ENCODE measurements at places on chromosomes 16 and 17.

DNA sequence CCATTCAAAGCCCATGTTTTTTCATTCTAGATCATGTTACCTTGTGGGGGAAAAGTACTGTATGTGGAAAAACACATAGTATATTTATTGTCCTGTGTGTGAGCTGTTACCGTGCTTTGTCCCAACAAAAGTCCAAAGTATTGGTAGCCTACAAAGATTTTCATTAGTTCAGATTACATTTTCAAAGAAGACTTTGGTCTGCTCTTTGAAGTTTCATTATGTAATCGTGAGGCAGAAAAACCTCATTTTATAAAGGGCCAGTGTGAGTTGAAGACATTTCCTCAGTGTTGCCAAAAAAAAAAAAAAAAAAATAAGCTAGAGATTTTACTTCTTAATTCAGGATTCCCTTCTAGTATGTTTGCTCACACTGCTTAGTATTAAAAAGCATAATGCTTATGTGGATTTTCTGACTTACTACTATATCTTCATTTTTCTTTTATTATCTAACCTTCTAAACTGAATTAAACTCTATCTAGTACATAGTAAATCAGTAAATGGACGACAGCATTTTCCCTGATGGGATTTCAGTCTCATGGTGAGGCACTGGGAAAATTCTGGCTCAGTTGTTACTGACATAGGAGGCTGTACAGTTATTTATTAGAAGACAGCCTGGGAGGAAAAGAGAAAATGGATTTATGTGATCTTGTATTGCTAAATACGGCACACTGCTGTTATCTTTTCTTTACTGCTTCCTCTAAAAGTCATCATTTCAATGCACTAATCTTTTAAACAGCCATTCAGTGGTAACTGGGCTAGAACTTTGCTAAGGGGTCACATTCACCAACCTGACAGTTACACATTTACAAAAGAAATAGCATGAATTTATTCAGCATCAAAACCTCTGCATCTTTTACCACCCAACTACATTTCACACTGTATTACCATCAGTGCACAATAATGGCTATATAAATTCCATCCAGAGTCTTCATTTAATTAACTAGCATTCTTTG is 100.6 kb downstream of the STXBP4 start:
- DNase-seq, result no peak

DNA sequence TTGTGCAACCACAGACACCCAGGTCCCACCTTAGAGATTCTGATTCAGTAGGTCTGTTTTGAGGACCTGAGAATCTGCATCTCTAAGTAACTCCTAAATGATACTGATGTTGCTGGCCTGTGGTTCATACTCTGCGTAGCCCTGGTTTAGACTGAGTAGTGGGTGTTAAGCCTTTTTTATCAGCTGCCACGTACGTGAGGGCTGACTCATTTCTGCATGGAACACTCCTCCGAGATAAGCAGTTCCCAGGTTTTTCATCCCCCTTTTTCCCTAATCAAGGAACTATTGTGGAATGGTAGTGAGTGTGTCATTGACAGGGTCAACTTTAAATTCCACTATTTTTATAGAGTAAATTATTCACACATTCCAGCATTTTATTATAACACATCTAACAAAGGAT is 26.1 kb downstream of the CDRT4 start:
- no peak for DNase-seq

DNA sequence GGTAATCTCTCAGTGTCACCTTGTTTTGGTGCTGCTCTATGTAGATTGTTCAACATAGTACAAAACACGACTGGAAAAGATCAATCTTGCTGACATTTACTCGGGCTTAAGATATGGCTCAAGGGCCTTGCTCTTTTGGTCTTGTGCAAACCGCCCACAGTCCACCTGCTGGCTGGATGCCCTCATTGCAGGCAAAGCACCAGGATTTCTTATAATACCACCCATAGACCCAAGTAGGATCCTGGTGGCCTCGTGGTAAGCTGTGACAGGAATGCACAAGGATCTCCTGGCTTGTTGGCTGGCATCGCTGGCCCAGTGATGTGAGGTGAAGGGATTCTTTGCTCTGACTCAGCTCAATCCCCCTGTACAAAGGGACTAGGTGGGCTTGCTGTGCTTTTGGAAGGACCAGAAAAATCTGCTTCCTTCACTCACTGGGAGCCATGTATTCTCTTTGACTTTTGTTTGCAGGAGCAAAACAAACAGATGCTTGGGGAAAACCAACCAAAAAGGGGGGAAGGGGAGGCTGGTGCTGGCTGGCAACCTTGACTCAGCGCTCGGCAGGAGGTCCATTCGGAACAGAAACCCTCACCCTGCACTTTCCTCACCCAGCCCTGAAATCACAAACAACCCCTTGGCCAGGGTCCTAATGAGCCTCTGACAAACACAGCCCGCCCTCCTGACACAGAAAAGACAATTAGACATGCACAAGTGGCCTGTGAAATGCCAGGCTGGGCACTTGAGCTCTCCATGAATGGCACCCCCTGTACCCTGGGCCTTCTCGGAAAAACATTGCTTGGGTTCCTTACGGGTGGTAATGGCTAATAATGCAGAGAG is 36.6 kb upstream of the MED9 start:
- peak; percentile 31 for DNase-seq

DNA sequence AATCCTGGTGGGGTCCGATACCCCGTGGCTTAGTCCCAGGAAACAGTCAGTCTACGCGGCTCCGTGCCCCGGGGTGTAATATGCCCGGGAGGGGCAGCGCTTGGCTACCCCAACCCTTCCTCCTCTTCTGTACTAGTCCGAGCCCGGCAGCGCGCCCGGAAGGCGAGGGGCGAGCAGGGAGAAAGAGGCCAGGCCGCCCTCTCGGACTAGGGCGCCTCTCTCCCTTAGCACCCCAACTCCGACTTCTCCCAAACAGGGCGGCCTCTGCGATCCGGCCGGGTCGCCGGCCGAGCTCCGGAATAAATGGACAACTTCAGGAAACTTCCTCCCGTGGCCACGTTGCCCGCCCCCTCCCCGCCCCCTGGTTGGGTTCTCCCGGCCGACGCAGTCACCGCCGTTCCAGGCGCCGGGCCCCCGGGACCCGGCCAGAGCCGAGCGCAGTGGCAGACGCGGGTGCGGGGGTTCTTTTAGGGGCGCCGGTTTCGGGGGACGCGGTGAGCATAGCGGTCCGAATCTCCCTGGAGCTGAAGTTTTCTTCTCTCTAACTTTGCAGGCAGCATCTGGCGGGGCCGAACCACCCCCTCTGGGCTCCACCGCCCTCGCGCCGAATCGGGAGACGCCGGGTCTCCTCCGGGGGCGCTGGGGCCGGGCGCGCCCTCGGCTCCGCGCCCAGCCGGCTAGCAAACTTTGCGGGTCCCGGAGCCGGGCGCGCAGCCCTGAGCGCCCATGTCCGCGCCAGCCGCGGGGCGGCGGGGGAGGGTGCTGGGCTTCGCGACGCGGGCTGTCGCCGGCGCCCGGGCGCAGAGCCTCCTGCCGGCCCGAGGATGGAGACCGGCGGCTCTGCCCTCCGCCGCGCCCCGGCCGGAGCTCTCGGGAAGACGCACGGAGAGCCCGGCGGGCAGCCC is at the start of gene SDK2:
Gene SDK2 (minus strand): TSS at position 301 of the 905 bp plus-strand sequence. CDS start 357 bp downstream, outside the sequence.
- no peak for DNase-seq

- no peak for DNase-seq
These were observed 12.7 kb downstream of the MSI2 start for GRCh38 chr17:57269052-57269451.

- peak; percentile 85 for DNase-seq
These were observed 93.8 kb upstream of the PLEKHM1 start for GRCh38 chr17:45584092-45585036.

GRCh38 chr17:50662632-50663225 is 28.0 kb downstream of the ABCC3 start:
- no peak for DNase-seq

DNA sequence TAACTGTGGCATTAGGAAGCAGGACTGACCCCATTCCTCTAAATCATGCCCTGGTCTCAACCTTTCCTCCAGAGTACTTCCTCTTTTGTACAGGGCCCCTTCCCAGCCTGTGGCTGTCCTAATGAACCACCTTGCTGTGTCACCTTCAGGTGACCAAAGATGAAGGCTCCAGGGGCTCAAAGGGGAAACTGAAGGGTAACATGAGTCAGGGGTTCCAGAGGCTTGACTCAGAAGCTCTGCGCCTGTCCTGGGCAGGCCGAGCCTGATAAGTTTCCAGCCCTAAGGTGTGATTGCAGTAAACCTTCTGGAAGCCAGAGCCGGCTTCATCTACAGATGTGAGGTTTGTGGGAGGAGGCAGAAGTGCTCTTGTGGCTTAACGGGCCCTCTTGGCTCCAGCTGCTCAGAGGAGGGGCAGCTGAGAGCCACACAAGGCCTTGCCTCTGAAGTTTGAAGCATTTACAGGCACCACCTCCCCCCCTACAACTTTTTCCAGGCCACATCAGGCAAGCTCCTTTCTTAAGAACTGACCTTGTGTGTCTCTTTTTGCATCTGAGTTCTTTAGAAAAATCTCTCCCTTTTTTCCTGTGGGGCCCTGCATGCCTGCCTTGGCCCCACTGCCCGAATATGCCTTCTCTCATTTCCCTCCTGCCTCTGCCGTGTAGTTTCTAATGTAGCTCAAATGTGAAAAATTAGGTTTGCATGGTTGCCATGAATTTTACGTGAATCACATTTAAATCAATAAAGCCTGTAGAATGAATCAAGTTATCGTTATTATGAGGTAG is 149.9 kb downstream of the CLEC16A start:
- DNase-seq, result no peak

DNA sequence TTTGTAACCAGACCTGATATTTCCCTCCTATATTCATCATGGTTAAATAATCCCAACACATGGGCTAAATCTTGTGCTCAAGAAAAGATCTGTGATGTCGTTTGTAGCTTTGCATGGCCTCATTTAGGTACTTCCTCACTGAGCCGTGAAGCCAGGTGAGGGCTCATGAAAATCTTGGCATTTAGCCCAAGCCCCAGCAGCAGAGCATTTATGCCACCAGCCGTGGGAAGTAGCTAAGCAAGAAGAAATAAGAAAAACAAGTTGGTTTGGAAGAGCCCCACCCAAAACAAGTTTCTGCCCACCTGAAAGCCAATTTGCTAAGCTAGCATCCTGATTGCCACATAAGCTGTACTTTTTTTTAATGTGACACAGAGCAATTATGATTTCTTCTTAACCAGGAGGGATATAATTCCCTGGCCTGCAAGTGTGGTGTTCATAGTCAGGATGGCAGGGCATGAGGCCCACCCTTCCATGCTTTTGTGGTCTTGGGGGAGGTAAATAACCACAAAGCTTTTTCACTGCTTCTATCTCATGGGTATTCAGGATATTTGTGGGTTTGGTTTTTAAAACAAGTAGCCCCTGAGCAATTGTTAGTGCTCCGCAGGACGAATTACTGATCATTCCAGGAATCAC is 10.5 kb downstream of the TMIGD1 start:
- no peak for DNase-seq

GRCh38 chr17:36856222-36856621 is 81.1 kb upstream of the LHX1 start:
- no peak for DNase-seq

- no peak for DNase-seq
These were observed 593 bp downstream of the GFER start for GRCh38 chr16:1984347-1985225.

GRCh38 chr16:24571096-24571495 is 31.7 kb downstream of the RBBP6 start:
- DNase-seq, result no peak

- DNase-seq, result peak; percentile 34
These were observed at the start of gene ABCA8 for GRCh38 chr17:68955181-68955841. TSS of gene ABCA8 (minus strand) at chr17:68955392. CDS start at chr17:68942034, 13,358 bp downstream.

- DNase-seq, result peak; percentile 55
These were observed 1.1 kb upstream of the AKTIP start for GRCh38 chr16:53503991-53504663.

GRCh38 chr16:52123061-52123839 is 423.7 kb downstream of the TOX3 start:
- DNase-seq, result no peak

- DNase-seq, result no peak
These were observed 5.6 kb downstream of the NOG start for GRCh38 chr17:56599088-56599487.

GRCh38 chr16:83728492-83728891 is 79.3 kb upstream of the HSBP1 start:
- DNase-seq, result no peak

DNA sequence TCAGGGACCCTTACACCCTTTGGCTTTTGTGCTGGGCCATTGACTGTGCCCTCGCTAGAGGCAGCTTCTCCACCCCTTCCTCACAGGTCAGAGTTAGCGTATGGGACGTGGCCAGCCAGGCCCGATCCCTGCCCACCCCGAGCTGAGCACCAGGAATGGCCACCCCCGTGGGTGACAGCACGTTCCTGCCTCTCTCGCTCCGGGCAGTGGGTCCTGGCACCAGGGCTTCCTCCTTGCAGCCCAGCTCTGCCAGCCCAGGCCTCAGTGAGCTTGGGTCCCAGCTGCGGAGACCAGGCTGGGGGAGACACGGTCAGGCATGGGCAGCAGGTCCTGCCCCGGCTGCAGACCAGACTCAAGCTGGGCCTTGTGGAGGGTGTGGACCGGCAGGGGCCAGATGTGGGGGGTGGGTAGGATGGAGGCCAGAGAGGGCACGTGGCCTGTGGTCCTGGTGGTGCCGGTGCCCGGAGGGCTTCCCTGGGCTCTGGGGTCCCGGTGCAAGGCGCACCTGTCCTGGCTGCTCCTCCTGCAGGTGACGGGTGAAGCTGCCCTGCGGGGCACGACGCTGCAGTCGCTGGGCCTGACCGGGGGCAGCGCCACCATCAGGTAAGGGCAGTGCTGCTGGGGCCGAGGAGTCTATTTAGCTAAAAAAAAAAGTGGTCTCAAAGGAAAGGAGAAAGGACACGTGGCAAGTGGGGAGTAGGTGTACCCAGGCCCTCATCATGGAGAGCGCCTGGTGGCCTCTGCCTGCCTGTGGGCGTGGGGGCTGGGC is 18.2 kb downstream of the ASPSCR1 start:
- no peak for DNase-seq

DNA sequence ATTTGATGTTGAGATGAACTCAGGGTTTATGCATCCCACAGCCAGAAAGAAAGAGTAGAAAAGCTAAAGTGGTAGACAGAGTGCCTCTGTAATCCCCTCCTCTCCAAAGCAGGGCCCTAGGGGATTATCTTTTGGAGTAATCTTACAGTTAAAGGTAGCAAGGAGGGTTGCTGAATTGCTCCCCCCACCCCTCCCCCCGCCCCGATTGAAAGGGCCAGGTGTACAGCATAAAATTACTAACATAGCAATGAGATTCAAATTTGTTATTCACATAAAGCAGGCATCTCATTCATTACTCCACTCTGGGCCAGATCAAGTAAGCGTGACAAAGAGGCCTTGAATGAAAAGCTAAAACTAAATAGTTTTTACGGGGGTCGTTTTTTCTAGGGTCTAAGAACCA is 72.7 kb downstream of the STH start:
- no peak for DNase-seq
